ENCODE measurements at places on chromosomes 4 and X.

GRCh38 chr4:92129408-92129994, 174.3 kb upstream of the GRID2 start:
- H3K27me3 ChIP-seq, result no peaks in the 10 kb centered on the region
- H3K4me3 ChIP-seq, result no peak overlapping the region
- no peak for DNase-seq
- H3K36me3 ChIP-seq, result no peaks in the 10 kb centered on the region

GRCh38 chr4:3515646-3516045, 16.6 kb downstream of the LRPAP1 start:
- no peaks in the 10 kb centered on the region for H3K27me3 ChIP-seq
- H3K4me1 ChIP-seq, result no peaks in the 10 kb centered on the region
- DNase-seq, result no peak
- H3K36me3 ChIP-seq, result no peaks in the 10 kb centered on the region
- H3K27ac ChIP-seq, result no peak overlapping the region

GRCh38 chrX:127243654-127244053, 424.1 kb downstream of the PRR32 start:
- no peak overlapping the region for H3K4me3 ChIP-seq
- H3K36me3 ChIP-seq, result no peaks in the 10 kb centered on the region
- H3K27ac ChIP-seq, result no peak overlapping the region

DNA sequence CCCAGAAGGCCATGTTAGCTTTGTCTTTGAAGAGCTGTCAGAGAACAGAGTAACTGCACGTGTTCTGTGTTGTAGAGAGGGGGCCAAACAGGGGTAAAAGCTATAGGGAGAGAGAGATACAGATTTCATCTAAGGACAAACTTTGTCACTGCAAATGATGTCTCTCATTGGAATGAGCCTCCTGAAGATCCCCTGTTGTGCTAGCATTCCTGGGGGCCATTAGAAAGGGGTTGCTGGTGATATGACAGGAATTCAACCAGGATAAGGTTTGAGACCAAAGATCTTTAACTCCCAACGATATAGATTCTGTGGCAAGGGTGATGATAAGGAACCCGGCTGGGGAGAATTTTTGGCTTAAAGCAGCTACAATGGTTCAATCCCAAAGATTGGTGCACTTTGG, 16.8 kb downstream of the MID1 start:
- no peak overlapping the region for H3K4me3 ChIP-seq
- no peak for DNase-seq
- H3K36me3 ChIP-seq, result no peaks in the 10 kb centered on the region
- H3K27ac ChIP-seq, result no peak overlapping the region
- H3K4me1 ChIP-seq, result no peaks in the 10 kb centered on the region

DNA sequence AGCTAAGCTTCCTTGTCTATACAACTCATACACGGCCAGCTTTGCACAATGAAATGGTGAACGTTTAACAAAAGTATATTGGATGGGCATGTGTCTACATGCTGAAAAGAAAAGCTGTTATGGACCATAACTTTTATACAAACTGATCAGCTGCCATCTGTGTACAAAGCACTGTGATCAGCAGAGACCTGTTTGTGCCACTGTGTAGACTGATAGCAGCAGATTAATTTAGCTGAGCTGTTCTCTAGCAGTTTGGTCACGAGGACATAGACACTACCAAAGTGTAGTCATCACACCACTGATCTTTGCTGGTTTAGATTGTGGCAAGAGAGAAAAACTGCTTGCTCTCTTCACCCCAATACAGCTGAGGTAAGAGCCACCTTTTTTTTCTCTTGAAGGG, 124.5 kb downstream of the RAPGEF2 start:
- no peaks in the 10 kb centered on the region for H3K27me3 ChIP-seq
- peaks cover 6% of the 10 kb centered on the region for H3K4me1 ChIP-seq
- H3K27ac ChIP-seq, result peak overlapping the region; percentile 4
- H3K36me3 ChIP-seq, result no peaks in the 10 kb centered on the region
- DNase-seq, result no peak

DNA sequence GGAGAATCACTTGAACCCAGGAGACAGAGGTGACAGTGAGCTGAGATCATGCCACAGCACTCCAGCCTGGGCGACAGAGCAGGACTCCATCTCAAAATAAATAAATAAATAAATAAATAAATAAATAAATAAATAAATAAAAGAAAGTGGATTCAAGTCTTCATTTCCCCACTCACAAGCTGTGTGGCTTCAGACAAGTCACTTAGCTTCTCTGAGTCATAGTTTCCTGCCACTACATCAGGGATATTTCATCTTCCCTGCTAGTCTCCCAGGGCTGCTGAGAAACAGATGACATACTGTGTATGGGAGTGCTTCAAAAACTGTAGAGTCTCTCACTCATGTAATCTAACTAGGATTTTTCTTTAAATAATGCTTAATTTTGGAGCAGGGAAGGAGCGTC, 37.2 kb downstream of the TBC1D9 start:
- H3K36me3 ChIP-seq, result no peaks in the 10 kb centered on the region
- H3K27ac ChIP-seq, result no peak overlapping the region
- H3K4me3 ChIP-seq, result no peak overlapping the region

GRCh38 chr4:163930086-163930485, 435.6 kb downstream of the TMA16 start:
- no peaks in the 10 kb centered on the region for H3K4me1 ChIP-seq
- DNase-seq, result no peak
- no peak overlapping the region for H3K4me3 ChIP-seq
- H3K27ac ChIP-seq, result no peak overlapping the region
- no peaks in the 10 kb centered on the region for H3K27me3 ChIP-seq

DNA sequence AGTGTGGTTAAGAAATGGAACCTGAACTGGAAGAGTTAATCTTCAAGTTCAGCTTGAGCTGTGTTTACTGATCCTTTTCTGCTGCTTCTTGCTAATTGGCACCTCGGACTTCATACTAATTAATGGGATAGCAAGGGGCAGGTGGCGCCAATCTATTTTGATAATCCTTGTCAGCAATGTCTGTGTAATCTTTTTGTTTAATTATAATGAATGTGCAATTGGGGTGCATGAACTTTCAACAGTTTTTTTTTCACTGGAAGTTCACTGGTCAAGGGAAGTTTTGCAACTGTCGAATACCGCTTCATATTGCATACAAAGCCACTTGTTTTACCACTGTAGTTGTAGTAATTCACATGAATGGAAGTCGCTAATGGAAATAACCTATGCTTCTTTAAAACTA, 261.0 kb downstream of the BMPR1B start:
- peaks cover 5% of the 10 kb centered on the region for H3K4me1 ChIP-seq
- no peaks in the 10 kb centered on the region for H3K27me3 ChIP-seq
- no peak overlapping the region for H3K4me3 ChIP-seq

- no peak overlapping the region for H3K4me3 ChIP-seq
- H3K27me3 ChIP-seq, result no peaks in the 10 kb centered on the region
- no peaks in the 10 kb centered on the region for H3K36me3 ChIP-seq
- H3K4me1 ChIP-seq, result peaks cover 13% of the 10 kb centered on the region
Measured at GRCh38 chr4:183639291-183639690, 19.7 kb downstream of the RWDD4 start.

GRCh38 chr4:79235095-79235494, 90.8 kb downstream of the NAA11 start:
- H3K4me1 ChIP-seq, result no peaks in the 10 kb centered on the region
- H3K27me3 ChIP-seq, result no peaks in the 10 kb centered on the region
- H3K4me3 ChIP-seq, result no peak overlapping the region
- no peak for DNase-seq

- H3K27me3 ChIP-seq, result no peaks in the 10 kb centered on the region
- H3K4me3 ChIP-seq, result no peak overlapping the region
- H3K27ac ChIP-seq, result no peak overlapping the region
- H3K4me1 ChIP-seq, result no peaks in the 10 kb centered on the region
- no peak for DNase-seq
Measured at GRCh38 chr4:139153411-139154133, 23.4 kb downstream of the ELF2 start.

DNA sequence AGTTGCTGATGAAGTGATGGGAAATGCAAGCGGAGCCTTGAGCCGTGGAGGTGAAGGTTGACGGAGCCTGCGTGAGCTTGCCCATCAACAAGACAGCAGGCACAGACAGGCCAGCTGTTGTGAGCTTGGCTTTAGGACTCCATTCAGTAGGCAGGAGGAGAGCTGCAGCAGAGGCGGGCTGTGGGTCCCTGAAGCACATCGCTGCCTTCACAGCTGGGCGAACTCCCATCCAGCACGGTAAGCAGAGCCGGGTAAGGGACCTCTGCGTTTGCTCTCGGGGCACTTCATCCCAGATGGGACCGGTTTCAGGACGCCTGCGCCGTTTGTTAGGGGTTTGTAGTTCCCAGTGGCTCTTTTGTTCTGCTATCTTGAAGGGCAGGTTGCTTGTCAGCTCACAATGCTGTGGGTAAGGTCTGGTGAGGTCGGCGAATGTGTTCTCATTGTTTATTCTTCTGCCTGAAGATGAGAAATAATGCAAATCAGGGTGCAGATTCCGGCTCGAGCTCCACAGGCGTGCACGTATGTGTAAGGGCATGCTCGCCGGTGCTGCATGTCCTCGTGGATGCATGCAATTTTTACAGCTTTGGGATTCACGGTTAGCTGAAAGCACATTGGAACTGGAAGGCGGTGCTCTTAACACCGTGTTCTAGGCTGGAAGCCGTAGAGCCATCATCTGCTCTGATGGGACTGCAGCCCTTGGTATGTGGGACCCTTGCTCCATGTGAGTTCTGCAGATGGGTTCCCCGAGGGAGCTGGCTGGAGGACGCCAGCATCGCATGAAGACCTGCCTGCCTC, 54.6 kb upstream of the CLDN34 start:
- H3K27me3 ChIP-seq, result no peaks in the 10 kb centered on the region
- H3K36me3 ChIP-seq, result no peaks in the 10 kb centered on the region
- H3K4me1 ChIP-seq, result peaks cover 2% of the 10 kb centered on the region
- DNase-seq, result no peak
- no peak overlapping the region for H3K4me3 ChIP-seq
- H3K27ac ChIP-seq, result no peak overlapping the region

GRCh38 chr4:38382520-38382919, 281.5 kb upstream of the KLF3 start:
- no peak for DNase-seq
- no peaks in the 10 kb centered on the region for H3K27me3 ChIP-seq
- H3K27ac ChIP-seq, result no peak overlapping the region
- H3K36me3 ChIP-seq, result no peaks in the 10 kb centered on the region

DNA sequence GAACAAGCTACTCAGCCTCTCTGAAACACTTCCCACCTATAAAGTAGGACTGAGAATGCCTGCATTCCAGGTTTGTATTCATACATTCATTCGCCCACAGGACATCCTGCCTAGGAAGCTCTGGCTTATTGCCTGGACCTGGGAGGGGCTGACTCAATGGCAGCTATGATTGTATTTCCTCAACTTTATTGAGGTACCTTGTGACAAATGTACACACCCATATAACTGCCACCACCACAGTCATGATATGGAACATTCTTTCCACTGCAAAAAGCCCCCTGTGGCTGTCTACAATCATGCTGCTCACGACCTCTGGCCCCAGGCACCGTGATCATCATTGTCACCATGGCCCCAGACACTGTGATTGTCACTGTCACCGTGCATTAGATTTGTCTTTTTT, 68.3 kb downstream of the ABLIM2 start:
- no peak for DNase-seq
- no peaks in the 10 kb centered on the region for H3K4me1 ChIP-seq
- no peak overlapping the region for H3K4me3 ChIP-seq
- H3K27me3 ChIP-seq, result no peaks in the 10 kb centered on the region

DNA sequence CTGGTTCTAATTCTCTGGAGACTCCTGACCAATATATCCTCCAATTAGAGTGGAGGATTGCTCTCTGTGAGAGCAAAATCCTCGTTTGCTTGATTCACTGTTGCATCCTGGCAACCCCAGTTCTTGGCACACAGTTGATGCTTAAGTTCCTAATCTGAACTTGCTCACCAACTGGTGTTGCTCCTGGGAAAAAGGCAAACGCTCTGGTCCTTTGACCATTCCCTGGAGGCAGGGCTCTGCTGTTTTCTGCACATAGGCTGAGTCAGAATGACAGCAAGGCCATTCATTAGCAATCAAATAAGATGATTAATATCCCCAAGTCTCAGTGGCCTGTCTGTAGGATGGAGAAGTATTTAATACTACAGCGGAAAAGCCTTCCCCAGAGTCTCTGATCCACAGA, 172.7 kb upstream of the TBC1D9 start:
- no peak overlapping the region for H3K4me3 ChIP-seq
- H3K27me3 ChIP-seq, result no peaks in the 10 kb centered on the region
- DNase-seq, result no peak

DNA sequence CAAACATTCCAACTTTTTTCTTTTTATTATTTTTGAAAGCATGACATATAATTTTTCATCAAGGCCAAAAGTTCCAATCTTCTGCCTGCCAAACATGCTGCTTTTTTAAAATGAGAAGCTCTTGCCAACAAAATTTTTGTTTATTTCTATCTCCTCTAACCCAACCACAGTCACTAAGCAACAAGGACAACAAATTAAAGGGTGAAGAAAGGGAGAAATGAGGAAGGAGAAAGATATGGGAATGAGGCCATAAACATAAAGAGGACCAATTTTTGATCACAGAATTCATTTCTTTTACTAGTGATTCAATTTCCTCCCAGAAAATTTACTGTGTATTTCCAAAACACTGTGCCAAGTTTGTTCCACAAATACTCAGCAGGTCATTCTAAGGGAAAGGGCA, 537.0 kb upstream of the DIAPH2 start:
- no peak for DNase-seq
- H3K27ac ChIP-seq, result peak overlapping the region; percentile 10
- H3K36me3 ChIP-seq, result no peaks in the 10 kb centered on the region
- no peaks in the 10 kb centered on the region for H3K4me1 ChIP-seq
- H3K4me3 ChIP-seq, result no peak overlapping the region

GRCh38 chr4:172596206-172596605, 572.4 kb upstream of the GALNT7 start:
- no peak for DNase-seq
- no peaks in the 10 kb centered on the region for H3K36me3 ChIP-seq
- no peak overlapping the region for H3K4me3 ChIP-seq
- no peak overlapping the region for H3K27ac ChIP-seq

DNA sequence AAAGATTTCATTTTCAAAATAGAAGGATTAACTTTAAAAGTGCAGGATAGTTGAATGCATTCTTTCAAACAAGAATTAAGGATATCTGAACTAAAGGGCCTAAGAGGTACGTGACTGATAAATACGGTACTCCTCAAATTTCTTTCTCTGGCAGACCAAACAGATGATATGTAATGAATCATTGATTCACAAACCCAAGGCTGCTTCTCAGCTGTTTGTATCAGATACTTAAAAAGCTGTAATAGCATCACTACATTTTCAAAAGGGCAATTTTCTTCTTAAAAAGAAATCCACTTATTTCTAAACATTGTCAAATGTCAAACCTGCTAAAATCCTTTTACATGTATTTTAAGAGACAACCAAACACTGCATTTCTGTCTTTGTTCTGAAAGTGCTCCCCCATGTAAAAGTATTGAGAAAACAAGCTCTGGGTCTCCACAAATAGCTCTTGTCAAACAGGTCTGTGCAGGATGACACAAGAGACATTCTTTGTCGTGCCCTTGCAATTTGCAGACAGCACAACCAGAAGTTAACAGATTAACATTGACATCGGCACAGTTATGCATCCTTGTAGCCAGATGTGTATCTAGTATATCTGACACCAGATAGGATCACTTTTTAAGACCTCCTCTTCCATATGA, 82.0 kb downstream of the MANBA start:
- DNase-seq, result no peak
- H3K4me1 ChIP-seq, result no peaks in the 10 kb centered on the region
- H3K27me3 ChIP-seq, result no peaks in the 10 kb centered on the region
- H3K27ac ChIP-seq, result no peak overlapping the region

- H3K27ac ChIP-seq, result no peak overlapping the region
- DNase-seq, result no peak
- H3K36me3 ChIP-seq, result no peaks in the 10 kb centered on the region
- no peaks in the 10 kb centered on the region for H3K4me1 ChIP-seq
- H3K27me3 ChIP-seq, result no peaks in the 10 kb centered on the region
Measured at GRCh38 chr4:22202975-22203710, 254.6 kb upstream of the KCNIP4 start.

GRCh38 chr4:68077301-68077700, 52.4 kb downstream of the TMPRSS11F start:
- no peaks in the 10 kb centered on the region for H3K27me3 ChIP-seq
- no peaks in the 10 kb centered on the region for H3K36me3 ChIP-seq
- no peak overlapping the region for H3K4me3 ChIP-seq
- no peaks in the 10 kb centered on the region for H3K4me1 ChIP-seq

Data from ovary (tissue), 10 donors.